ENCODE measurements at places on chromosomes 16 and 17.
A peak's percentile ranks its signal among the peaks of the same experiment; 100 is the strongest.

DNA sequence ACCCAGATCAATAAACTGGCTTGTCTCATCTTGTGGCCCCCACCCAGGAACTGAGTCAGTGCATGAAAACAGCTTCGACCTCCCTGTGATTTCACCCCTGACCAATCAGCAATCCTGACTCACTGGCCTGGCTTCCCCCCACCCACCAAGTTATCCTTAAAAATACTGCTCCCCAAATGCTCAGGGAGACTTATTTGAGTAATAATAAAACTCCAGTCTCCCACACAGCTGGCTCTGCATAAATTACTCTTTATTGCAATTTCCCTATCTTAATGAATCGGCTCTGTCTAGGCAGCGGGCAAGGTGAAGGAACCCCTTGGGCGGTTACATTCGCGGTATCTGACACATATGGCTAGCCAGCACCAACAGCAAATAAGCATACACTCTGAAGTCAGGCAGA lies 9.8 kb upstream of the RABEP1 start:
- H3K36me3 ChIP-seq, result no peaks in the 10 kb centered on the region
- no peak for DNase-seq
- H3K4me3 ChIP-seq, result peak overlapping the region; percentile 39

DNA sequence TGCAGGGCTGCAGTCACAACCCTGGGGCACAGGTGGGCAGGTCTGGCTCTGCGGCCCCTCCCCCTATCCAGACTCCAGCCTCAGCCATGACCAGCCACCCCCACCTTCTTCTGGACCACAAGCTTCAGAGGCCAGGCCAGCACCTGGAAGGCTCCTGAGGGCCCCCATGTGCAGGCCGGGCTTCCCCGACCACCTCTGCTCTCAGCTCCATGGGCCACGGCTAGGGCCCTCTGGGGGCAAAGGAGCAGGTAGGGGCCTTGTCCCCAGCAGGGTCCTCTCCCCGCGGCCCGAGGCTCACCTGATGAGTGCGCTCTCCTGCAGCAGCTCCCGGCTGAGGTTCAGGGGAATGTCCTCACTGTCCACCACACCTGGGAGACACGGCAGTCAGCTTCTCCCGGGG lies 16.9 kb downstream of the DNASE1 start:
- DNase-seq, result no peak
- no peak overlapping the region for H3K27ac ChIP-seq
- peaks cover 64% of the 10 kb centered on the region for H3K36me3 ChIP-seq
- H3K27me3 ChIP-seq, result no peaks in the 10 kb centered on the region
- peaks cover 4% of the 10 kb centered on the region for H3K4me1 ChIP-seq

DNA sequence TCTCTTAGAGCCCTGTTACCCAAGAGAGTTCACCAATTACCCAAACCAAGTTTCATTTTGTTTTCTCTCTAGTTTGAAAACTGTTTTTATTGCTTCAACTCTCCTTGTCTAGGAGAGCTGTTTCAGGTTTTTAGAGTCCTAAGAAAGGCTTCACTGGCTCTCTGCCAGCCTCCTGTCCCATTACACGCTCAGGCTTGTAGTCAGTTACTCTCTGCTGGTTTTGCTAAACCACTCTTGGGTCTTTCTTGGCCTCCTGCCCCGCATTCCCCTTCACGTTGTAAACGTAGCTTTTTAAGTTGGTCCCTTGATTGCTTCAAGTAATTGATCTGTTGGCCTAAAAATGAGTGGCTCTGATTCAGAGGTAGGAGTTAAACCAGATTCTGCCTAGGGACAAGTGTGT lies 529.1 kb downstream of the MAF start:
- peaks cover 13% of the 10 kb centered on the region for H3K4me1 ChIP-seq
- no peak overlapping the region for H3K27ac ChIP-seq
- peaks cover 14% of the 10 kb centered on the region for H3K27me3 ChIP-seq
- H3K36me3 ChIP-seq, result no peaks in the 10 kb centered on the region
- DNase-seq, result no peak

DNA sequence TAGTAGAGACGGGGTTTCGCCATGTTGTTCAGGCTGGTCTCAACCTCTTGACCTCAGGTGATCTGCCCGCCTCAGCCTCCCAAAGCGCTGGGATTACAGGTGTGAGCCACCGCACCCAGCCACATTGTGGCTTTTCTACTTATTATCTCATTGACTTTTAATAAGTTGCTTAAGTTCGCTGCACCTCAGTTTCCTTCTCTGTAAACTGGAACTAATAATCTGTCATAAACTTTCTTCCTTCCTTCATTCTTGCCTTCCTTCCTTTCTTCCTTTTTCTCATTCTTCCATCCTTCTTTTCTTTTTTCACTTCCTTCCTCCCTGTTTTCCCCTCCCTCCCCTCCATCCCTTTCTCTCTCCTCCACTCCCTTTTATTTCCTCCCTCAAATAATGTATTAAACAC lies 192.2 kb downstream of the MAF start:
- H3K4me1 ChIP-seq, result peaks cover 3% of the 10 kb centered on the region
- peaks cover 20% of the 10 kb centered on the region for H3K27me3 ChIP-seq
- H3K36me3 ChIP-seq, result no peaks in the 10 kb centered on the region
- H3K4me3 ChIP-seq, result no peak overlapping the region
- no peak for DNase-seq

- DNase-seq, result no peak
- no peaks in the 10 kb centered on the region for H3K36me3 ChIP-seq
- H3K4me1 ChIP-seq, result no peaks in the 10 kb centered on the region
- H3K27me3 ChIP-seq, result no peaks in the 10 kb centered on the region
These were observed 352.9 kb downstream of the TMEM114 start for GRCh38 chr16:8237452-8237851.

- H3K27ac ChIP-seq, result peak overlapping the region; percentile 86
- peaks cover 14% of the 10 kb centered on the region for H3K36me3 ChIP-seq
- peaks cover 35% of the 10 kb centered on the region for H3K4me1 ChIP-seq
- no peaks in the 10 kb centered on the region for H3K27me3 ChIP-seq
These were observed 1.2 kb downstream of the TNFRSF17 start for GRCh38 chr16:11966173-11966572.

GRCh38 chr17:8846768-8847211 lies 20.7 kb downstream of the PIK3R6 start:
- no peak overlapping the region for H3K4me3 ChIP-seq
- H3K4me1 ChIP-seq, result peaks cover 30% of the 10 kb centered on the region
- H3K27me3 ChIP-seq, result no peaks in the 10 kb centered on the region

- no peaks in the 10 kb centered on the region for H3K36me3 ChIP-seq
- H3K4me3 ChIP-seq, result no peak overlapping the region
- no peaks in the 10 kb centered on the region for H3K4me1 ChIP-seq
- no peak for DNase-seq
These were observed 111.7 kb downstream of the CDH11 start for GRCh38 chr16:65010125-65010524.

DNA sequence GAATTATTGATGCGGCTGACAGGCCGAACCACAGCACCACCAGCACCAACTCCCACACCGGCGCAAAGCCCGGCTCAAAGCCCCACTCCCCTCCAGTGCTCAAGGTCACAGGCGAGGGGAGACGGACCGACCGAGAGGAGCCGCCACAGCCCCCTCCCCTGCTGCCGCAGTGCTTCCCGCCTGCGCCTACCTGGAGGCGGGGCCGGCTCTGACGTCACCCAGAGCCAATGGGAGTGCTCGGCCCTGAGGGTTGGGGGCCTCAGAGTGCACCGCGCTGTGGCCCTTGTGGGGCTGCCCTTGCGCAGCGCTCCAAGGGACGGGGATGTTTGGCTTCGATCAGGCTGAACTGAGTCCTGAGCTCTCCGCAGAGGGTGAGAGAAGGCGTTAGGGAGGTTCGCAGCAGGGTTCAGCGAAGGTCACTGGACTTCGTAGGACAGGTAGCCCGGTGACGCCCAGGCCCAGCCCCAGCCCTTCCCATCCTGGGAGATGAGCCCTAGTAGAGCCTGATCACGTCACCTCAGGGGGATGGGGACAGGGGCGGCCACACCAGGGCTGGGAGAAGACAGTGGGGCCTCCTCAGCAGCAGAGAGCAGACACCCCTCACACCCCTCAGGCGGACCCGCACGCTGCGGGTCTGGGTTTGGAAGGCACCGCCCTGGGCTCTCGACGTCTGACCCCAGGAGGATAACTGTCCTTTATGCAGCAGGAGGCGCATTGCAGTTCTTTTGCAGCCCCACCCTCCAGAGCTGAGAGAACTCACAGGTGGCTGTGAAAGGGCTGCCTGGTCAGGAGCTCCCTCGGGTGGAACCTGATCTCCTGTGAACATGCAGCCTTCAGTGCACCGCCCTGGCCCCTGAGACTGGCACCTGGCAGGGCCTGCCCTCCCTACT lies 1.5 kb downstream of the NDRG4 start:
- peaks cover 56% of the 10 kb centered on the region for H3K27me3 ChIP-seq
- H3K36me3 ChIP-seq, result peaks cover 2% of the 10 kb centered on the region
- peak overlapping the region; percentile 80 for H3K27ac ChIP-seq
- peaks cover 14% of the 10 kb centered on the region for H3K4me1 ChIP-seq
- no peak for DNase-seq

DNA sequence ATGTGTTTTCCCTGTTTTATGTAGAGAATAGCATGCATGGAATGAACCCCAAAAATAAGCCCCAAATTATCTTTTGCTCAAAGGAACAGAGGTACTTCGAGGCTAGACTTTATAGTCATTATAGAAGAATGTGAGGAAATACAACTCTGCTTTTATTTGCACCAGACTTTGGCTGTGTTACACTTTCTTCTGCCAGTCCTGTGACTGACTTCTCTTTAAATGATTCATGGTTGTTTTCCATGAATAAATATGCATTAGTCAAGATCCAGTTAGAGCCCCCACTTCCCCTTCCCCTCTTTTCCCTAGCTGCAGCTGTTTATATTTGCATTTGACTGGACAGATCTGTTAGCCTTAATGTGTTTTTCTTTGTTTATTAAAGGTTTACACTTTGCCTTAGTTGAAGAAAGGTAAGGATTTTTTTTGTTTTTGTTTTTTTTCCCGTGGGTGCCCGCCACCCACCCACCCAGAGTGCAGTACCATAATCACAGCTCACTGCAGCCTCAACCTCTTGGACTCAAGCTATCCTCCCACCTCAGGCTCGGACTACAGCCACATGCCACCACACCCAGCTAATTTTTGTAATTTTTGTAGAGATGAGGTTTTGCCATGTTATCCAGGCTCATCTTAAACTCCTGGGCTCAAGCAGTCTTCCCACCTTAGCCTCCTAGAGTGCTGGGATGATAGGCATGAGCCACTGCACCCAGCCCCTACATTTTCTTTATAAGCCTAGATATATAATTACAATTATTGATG lies 152.6 kb downstream of the CYB561 start:
- no peak overlapping the region for H3K4me3 ChIP-seq
- DNase-seq, result no peak
- no peak overlapping the region for H3K27ac ChIP-seq
- H3K4me1 ChIP-seq, result peaks cover 5% of the 10 kb centered on the region

- H3K36me3 ChIP-seq, result no peaks in the 10 kb centered on the region
- no peak overlapping the region for H3K27ac ChIP-seq
- peak overlapping the region; percentile 34 for H3K4me3 ChIP-seq
- H3K27me3 ChIP-seq, result peaks cover 36% of the 10 kb centered on the region
- H3K4me1 ChIP-seq, result peaks cover 31% of the 10 kb centered on the region
These were observed 127.8 kb downstream of the OR1D5 start for GRCh38 chr17:2935632-2936031.

DNA sequence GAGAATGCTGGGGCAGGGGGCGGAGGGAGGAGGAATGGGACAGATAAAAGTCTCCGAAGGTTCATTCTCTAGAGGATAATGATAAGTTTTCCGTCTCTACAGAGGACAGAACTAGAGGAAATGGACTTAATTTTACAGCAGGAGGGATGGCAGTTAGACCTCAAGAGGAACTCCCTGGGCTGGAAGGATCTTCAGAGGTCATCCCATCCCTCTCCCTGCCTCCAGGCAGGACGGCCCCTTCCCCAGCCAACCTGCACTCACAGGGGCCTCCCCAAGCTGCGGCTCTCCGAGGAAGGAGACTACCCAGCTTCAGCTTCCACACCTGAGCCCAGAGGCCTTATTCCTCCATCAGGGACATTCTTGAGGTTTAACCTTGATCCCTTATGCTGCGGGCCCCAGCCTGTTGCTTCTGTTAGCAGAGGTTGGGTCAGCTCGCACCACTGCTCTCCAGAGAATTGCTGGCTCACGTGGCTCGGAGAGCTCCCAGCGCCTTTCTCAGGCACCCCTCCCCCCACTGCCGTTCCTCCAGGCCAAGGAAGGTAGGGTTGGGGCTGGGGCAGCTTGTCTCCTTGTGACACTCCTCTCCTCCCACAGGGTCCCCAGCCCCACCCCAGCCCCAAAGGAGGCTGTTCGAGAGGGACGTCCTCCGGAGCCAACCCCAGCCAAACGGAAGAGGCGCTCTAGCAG lies 8.5 kb downstream of the ELOB start:
- no peak overlapping the region for H3K4me3 ChIP-seq
- no peaks in the 10 kb centered on the region for H3K27me3 ChIP-seq
- H3K27ac ChIP-seq, result peak overlapping the region; percentile 82
- no peak for DNase-seq

DNA sequence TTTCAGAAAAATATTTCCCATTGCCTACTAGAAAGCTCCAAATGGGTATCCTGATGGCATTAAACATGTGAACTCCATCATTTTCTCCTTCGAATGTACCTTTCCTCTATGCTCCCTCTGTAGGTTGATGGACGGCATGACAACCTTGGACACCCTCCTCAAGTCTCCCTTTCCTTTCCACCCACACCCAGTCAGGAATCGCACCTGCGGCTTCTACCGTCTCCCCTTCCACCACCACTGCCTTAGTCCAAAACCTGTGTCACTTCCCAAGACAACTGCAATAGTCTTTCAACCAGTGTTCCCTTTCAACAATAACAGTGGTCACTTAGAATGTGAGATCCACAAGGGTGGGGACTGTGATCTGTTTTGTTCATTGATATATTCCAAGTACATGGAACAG lies 233.1 kb upstream of the AXIN2 start:
- H3K4me3 ChIP-seq, result no peak overlapping the region
- peaks cover 5% of the 10 kb centered on the region for H3K27me3 ChIP-seq
- H3K27ac ChIP-seq, result no peak overlapping the region
- no peak for DNase-seq

GRCh38 chr17:38590988-38591758 lies 14.6 kb downstream of the SRCIN1 start:
- H3K4me1 ChIP-seq, result peaks cover 20% of the 10 kb centered on the region
- no peaks in the 10 kb centered on the region for H3K36me3 ChIP-seq
- H3K27me3 ChIP-seq, result peaks cover 92% of the 10 kb centered on the region
- peak overlapping the region; percentile 42 for H3K4me3 ChIP-seq
- peak overlapping the region; percentile 86 for H3K27ac ChIP-seq
- no peak for DNase-seq

DNA sequence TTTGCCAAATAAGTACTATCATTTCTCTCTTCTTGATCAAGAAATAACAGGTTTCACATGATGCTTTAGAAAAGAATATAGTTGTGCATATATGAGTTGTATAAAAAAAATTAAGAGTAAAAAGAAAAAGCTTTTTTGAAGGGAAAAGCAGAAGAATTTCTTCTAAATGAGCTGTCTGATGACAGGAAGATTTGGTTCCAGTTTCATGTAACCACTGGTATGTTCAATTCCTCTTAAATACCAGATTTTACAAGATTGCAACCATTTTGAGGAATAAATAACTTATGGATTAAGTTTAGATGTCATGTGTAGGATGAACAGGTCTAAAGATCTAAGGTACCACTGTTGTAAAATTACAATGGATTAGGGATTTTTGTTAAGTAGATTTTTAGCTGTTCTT lies 45.0 kb downstream of the VMP1 start:
- H3K4me3 ChIP-seq, result no peak overlapping the region
- H3K27ac ChIP-seq, result peak overlapping the region; percentile 20
- H3K36me3 ChIP-seq, result peaks cover 10% of the 10 kb centered on the region
- H3K4me1 ChIP-seq, result peaks cover 44% of the 10 kb centered on the region
- H3K27me3 ChIP-seq, result no peaks in the 10 kb centered on the region
- no peak for DNase-seq
